ENCODE measurements at places on chromosomes 2 and 18.

DNA sequence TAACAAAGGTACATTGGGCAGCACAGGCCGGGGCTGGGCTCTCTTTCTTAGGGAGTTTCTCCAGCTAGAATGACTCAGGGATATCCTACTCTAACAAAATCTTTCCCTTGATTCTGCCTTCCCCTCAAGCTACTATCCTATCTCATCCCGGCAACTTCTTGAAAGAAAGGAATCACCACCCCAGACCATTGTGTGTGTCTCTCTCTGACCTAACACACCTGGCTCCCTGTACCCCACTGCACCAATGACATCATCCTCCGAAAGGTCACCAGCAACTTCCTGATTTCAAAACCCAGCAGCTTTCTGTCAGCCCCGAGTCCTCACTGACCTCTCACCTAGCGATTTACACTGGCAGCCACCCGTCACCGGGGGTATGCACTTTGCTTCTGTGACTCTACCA is 72.1 kb upstream of the MAP4K4 start:
- DNase-seq, result no peak

DNA sequence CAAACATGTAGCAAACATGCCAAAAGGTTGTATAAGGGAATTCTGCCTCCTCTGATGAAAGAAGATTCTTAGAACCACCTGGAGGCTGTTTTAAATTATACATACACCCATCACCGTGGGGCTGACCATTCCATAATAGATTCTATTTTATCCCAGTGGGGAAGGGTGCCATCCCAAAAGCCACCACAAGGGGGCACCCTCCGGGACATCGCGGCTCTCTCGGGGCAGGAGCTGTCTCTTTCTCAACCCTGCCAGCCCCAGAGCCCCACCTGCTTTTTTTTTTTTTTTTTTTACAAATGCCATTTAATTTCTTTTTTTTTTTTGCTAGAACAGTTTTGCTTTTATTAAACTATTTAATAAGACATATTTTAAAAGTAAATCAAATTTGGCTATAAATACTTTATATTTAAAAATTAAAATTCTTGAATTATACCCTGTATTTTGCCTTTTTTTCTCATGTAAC is 8.6 kb upstream of the MTCL1 start:
- peak; percentile 58 for DNase-seq

DNA sequence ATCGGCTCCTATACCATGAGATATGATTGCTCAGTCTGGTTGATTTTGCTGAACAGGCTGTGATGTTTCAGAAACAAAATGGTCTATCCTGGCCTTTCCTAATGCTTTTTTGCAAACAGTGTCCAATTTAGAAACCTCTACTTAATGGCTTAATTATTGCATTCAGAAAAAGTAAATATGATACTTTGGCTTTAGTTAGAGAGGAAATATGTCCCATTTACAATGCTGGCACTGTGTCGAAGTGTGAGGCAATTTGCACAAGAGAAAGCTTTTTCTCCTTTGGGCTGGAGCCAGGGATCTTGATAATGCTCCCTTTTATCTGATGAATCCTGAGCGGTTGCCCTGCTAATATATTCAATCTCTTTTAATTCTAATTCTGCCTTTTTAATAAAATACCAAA is 418.9 kb downstream of the EPHA4 start:
- no peak for DNase-seq

DNA sequence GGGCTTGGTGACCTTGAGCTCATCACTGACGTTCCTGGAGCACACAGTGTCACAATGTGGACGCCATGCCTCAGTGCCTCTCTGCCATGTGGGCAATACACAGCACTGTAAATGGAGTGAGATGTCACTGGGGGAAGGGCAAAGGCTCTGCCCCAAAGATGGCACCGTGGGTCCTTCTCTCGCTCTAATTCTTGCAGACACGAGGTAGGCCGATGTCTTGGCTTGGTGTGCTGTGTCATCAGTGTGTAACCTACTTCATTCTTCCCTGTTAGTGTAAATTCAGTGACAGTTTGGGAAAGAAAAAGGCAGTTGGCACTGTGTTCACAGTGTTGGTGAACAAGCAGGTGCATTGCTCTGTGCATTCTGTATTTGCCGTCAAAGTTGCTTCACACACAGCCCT is 309.3 kb upstream of the MYT1L start:
- DNase-seq, result no peak

All from T-helper 1 cell (primary cell).